Spinal cord (tissue), 10 donors: ENCODE measurements at places on chromosomes 2 and 18.

DNA sequence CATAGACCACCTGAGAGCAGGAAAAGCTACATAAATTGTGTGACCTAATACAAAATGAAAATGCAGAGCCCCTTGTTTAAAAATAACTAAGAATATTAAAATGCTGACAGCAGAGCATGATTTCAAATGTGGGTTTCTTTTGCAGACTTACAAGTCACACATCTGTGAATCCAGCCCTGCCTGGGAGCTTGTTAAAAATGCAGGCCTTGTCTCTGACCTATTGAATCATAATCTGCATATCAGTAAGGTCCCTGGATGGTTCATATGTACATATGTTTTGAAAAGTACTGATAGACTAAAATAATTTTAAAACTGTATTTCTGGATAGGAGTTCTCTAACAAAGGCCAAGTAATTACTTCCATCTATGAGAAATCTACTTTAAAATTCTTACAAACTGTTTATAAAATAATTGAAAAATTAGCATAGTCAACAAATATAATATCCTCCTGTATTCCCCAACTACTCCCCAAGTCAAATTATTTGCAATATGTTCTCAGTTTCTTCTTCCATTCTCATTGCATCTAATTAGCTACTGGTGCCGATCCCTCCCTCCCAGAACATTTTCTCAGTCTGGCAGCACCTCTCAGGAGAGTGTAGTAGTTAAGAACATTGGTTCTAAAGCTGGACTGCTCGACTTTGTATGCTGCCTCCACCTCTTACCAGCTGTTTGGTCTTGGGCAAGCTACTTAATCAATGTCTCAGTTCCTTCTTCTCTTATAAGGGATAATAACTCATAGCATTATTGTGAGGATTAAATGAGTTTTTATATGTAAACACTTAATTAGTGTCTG lies 1040.4 kb upstream of the CDH2 start:
- DNase-seq = no peak

- no peak for DNase-seq
Observed at GRCh38 chr2:12759248-12759647, 42.5 kb downstream of the TRIB2 start.

GRCh38 chr2:178450524-178450773 lies 526 bp downstream of the PRKRA start:
- no peak for DNase-seq

- DNase-seq = no peak
Observed at GRCh38 chr2:71464389-71464788, 11.0 kb downstream of the DYSF start.

DNA sequence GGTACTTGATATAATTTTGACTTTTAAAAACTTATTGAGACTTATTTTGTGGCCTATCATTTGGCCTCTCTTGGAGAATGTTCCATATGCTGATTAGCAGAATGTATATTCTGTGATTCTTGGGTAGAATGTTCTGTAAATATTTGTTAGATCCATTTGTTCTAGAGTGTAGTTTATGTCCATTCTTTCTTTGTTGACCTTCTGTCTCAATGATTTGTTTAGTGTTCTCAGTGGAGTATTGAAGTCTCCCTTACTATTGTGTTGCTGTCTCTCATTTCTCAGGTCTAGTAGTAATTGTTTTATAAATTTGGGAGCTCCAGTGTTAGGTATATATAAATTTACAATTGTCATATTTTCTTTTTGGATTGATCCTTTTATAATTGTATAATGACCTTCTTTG lies 349.6 kb upstream of the CWC22 start:
- DNase-seq = no peak

DNA sequence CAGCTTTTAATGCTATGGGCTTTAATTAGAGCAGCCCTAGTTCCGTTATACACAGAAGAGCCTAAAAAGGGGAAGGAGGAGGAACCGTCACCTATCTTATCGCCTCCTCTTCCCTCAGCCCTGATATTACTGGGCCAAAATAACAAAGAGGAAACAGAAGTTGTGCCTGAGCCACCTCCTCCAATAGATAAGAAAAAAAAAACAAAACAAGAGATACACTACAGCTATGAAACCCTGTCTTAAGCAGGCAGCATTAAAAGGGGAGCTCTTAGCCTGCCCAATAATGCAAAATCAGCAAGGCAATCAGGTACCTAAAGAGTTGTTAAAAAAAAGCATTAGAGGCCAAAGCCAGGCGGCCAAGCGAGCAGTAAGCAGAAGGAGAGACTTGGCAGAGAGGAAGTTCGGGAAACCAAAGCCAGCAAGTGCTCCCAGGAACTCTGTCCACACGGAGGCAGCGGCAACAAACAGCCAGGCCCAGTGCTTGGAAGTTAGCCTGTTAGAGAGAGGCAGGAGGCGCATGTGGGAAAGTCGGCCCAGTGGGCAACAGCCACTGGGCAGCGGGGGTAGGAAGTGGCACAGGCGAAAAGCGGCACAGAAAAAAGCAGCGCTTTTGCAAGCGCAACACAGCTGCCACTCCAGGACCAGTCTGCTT lies 41.8 kb upstream of the PDK1 start:
- no peak for DNase-seq
